ENCODE measurements at places on chromosomes 5 and 9.

GRCh38 chr5:160133918-160134304 is 14.7 kb upstream of the PWWP2A start:
- DNase-seq, result no peak

GRCh38 chr5:96819806-96820205 is 12.1 kb upstream of the ERAP1 start:
- DNase-seq, result no peak

DNA sequence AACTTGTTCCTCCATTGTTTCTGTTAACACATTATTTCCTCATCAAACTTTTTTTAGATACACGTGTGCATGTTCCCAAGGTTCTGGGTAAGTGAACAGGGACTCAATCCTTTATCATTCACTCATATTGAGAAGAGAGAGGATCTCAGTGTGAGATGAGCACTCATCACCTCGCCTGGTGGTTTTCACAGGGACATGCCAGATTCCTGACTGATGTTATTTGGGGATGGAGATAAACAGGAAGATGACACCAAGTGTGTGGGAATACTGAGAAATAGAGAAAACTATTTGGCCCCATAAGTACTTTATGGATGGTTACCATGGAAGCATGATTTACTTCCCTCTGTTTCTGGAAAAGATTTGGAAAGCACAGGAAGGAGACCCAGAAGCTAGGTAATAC is 533.3 kb upstream of the DMAC1 start:
- DNase-seq, result peak; percentile 23

DNA sequence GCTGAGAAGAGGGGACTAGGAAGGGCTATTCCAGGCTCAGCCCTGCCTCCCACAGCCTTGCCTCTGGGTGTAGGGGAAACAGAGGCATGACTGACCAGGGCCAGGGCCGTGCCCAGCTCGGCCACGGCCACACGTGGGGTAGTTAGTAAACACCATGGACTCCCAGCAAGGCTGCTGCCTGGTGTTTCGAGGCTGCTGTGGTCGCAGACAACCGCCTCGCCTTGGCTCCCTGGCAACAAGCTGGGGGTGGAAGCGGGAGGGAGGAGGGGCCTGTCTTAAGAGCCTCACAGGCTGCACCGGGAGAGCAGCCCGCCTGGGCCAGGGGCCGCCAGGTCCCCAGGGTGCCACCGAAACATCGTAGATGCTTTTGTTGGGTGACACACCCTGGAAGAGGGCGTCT is 90.2 kb upstream of the CACNA1B start:
- no peak for DNase-seq

DNA sequence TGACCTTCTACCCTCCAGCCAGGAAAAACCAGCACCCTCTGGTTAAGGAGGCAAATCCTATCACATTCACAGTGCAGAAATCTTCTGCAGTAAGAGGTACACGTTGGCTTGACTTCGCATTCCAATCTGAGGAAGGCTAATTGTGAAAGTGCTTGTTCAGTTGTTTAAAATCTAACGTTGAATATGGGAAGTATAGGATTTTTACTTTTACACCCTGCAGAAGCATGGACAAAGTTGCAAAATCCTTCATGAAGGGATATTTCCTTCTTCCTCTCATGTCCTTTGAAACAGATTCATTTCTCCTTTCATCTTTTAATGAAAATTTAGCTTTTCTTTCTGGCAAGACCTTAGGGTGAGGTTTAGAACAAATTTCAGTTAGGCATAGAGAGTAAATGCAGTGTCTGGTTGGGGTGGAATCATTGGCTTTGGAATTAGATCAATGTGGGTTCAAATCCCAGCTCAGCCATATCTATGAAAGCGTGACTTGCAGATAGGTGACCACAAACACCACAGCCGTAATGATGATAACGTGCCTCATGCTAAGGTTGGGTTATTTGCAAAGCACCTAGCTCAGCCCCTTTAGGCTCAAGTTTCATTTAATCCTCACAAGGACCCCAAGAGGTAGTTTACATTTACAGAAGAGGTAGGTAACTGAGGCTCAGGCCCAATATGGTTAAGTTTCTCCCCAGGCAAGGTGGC is 42.2 kb upstream of the C5orf58 start:
- DNase-seq, result no peak

All from fibroblast of mammary gland (primary cell).